ENCODE measurements at places on chromosomes 4 and X. TPM values are rescaled to one million over a fixed set of nuclear protein-coding genes. Genes with fewer than 3 reads are reported as not detected.
A peak's percentile ranks its signal among the peaks of the same experiment; 100 is the strongest.

DNA sequence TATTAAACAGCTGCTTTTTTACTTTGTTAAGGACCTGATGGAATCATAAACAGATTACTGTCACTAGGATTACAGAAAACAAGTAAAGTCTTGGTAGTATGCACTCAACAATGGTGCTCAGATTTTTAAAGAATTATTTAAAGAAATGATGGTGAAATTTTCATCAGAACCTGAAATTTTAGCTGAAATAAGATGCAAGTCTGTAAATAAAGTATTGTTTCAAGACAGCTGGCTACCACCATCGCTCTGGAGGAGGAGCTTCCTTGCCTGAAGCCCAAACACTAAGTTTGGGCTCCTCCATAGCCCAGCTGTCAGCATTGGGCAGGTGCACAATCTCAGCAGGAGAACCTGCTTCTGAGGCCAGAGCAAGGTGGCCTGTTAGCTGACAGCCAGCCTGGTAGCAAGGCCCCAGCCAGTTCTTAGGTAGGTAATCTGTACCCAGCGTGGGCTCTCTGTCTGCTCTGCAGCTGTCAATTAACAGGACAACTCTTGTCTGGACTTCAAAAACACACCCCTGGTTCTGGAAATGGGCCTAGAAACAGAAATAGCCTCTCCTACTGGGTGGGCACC, 4.6 kb downstream of the GAB1 start:
- peaks cover 67% of the 10 kb centered on the region for H3K27me3 ChIP-seq
- H3K27ac ChIP-seq: no peak overlapping the region
- H3K36me3 ChIP-seq: no peaks in the 10 kb centered on the region
- peaks cover 7% of the 10 kb centered on the region for H3K4me1 ChIP-seq
- DNase-seq: no peak
- no peak overlapping the region for H3K4me3 ChIP-seq

GRCh38 chr4:173301518-173302201, 32.5 kb downstream of the HMGB2 start:
- no peak for DNase-seq
- no peak overlapping the region for H3K27ac ChIP-seq
- no peak overlapping the region for H3K4me3 ChIP-seq
- no peaks in the 10 kb centered on the region for H3K27me3 ChIP-seq
- peaks cover 8% of the 10 kb centered on the region for H3K36me3 ChIP-seq

DNA sequence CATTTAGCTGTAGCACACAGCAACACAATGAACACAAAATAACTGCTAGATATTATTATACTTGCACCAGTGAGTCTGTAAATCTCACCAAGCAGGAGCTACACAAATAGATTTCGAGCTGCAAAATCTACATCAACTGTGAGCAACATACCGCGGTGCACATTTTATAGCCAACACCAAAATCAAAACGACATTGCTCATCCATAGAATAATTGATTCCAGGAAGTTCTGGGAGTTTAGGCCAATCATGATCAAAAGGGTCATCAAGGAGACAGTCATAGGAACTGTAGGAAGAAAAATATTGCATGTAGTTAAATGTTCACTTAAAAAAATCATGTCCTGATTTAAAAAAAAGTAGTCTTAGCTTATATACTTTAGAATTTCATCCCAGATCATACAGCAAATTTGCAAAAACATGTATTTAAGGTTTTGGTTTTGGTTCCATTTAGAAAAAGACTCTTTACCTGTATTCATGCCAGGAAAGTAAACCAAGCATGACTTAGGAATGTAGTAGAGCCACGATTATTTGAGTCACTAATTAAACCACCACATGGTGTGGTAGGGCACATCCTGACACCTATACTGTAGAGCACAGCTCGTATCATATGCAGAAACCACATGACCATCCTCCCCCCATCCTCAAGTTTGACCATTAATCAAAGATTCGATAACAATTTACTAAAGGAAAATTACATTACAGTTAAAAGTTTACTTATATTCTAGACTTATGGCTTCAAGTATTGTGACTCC, 250.4 kb downstream of the ADAMTS3 start:
- no peak overlapping the region for H3K27ac ChIP-seq
- H3K36me3 ChIP-seq: no peaks in the 10 kb centered on the region
- H3K4me3 ChIP-seq: no peak overlapping the region

DNA sequence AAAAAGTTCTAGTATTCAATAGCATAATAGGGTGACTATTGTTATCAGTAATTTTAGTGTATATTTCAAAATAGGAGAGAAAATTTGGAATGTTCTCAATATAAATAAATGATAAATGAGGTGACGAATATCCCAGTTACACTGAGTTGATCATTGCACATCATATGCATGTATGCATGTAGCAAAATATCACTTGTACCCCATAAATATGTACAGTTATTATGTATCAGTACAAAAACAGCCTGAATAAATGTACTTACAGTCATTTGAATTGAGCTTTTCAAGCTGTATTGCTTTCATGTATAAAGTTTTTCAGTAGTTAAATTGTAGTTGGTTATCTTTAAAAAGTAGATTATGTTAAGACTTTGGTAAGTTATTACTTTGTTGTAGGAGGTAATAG, 12.6 kb downstream of the CISD2 start:
- H3K4me1 ChIP-seq: peaks cover 9% of the 10 kb centered on the region
- peaks cover 43% of the 10 kb centered on the region for H3K36me3 ChIP-seq
- DNase-seq: no peak
- no peak overlapping the region for H3K27ac ChIP-seq

The UBE2K gene
- 67.4 TPM for total RNA-seq

The PNMA6A gene
- total RNA-seq: 0.40 TPM

- H3K27me3 ChIP-seq: no peaks in the 10 kb centered on the region
- H3K4me3 ChIP-seq: peak overlapping the region; percentile 32
- peak overlapping the region; percentile 81 for H3K27ac ChIP-seq
- peaks cover 24% of the 10 kb centered on the region for H3K4me1 ChIP-seq
- H3K36me3 ChIP-seq: peaks cover 54% of the 10 kb centered on the region
Measured at GRCh38 chr4:109690690-109691410, 12.4 kb downstream of the CASP6 start.

GRCh38 chrX:106933538-106933961, 13.3 kb downstream of the CLDN2 start:
- H3K36me3 ChIP-seq: no peaks in the 10 kb centered on the region
- DNase-seq: no peak
- H3K4me3 ChIP-seq: no peak overlapping the region
- no peaks in the 10 kb centered on the region for H3K4me1 ChIP-seq
